ENCODE measurements at places on chromosomes 4 and X.

- no peak for DNase-seq
These were observed 77.0 kb upstream of the C4orf50 start for GRCh38 chr4:6095023-6095752.

GRCh38 chr4:55001538-55001937 is 123.9 kb downstream of the KDR start:
- no peak for DNase-seq

- DNase-seq: no peak
These were observed 99.1 kb upstream of the EDNRA start for GRCh38 chr4:147381749-147382148.

DNA sequence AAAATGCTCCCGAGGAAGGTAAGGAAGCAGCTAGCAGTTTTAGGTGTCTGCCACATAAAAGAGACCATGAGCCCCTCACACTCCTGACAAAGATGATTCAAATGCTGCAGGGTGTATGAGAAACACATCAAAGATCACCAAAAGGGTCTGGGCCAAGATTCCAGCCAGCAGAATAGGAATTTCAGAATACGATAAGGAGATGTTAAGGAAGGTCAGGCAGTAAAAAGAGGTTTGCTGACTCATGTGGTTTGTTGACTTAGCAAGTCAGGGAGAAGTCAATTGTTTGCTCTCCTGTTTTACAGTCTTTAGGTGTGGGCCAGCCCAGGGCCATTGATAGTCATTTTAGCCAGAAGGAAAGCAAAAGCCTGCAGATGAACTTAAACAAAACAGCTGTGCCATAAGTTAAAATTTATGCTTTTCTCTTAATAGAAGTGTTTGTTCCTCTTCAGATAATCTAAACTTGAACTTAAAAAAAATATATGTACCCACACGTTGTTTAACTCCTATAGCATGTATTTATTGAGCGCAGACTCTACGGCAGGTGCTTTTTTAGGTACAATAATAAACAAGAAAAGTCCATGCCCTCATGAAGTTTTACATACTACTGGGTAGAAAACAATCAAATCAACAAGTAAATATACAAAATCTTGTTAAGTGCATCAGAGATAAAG is 115.6 kb downstream of the CAMK2D start:
- no peak for DNase-seq

DNA sequence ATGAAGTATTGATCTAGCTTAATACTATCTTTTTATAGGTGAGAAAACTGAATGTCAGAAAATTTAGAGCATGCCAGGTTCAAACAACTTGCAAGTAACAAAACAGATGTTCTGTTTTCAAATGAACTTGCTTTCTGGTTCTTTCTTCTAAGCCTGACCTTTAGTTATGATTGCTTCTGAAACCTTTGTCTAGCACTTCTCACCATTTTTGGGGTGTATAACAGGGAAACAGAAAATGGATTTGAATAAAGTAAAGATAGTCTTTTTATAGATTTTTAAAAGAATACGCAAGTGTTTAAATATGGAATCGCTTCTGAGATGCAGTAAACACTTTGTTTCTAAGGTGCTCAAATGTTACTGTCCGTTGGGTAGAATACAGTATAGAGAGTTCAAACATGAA is 687.2 kb upstream of the CPEB2 start:
- DNase-seq: no peak

GRCh38 chrX:149473966-149474365 is 31.1 kb downstream of the IDS start:
- DNase-seq: no peak

DNA sequence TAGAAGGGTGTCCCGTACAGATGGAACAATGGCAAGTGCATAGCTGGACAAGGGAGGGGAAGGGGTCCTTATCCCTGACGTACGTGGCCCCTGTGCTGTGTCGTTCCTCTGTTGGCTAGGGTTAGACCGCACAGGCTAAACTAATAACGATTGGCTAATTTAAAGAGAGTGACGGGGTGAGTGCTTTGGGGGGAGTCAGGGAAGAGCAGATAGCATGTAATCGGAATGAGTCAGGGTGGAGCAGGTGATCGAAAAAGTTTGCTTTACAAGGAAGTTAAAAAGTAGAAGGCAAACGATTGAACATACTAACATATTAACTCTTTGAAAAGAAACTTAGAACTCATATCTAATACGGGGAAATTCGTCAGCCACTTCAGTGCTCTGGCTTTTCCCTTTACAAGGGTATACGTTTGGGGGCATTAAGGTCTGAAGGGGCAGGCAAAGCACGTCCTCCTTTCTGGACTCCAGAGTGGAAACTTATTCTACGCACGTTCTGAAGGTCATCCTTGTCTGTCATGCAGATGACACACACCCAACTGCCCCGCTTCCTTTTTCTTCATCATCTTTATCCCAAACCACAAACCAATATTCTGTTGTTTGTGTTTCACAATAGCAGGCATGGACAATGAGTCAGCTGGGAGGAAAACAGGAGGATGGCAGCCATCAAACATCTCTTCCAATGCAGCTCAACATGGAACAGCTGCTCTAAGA is 10.2 kb upstream of the CRLF2 start:
- DNase-seq: no peak

DNA sequence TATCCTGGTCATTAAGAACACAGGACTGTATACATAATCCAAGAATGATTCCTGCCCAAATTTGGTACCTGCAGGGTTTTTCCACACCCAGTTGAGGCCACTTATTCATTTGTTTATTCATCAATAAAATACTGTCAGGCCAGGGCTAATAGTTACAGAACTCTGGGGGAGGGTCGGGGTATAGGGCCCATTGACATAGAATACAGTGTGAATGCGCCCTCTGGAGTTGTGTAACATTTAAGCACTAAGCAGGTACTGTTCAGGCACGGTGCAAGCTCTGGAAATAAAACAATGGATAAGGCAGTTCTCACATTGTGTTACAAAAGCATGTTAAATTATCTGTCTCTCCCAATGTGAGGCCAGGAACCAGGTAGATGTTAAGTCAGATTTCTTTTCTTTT is 30.8 kb upstream of the LRBA start:
- no peak for DNase-seq

- no peak for DNase-seq
These were observed 102.3 kb downstream of the FAM193A start for GRCh38 chr4:2638730-2639129.

All from Right ventricle myocardium superior (tissue), 1 donor.